ENCODE measurements at places on chromosomes 3 and 15.
A peak's percentile ranks its signal among the peaks of the same experiment; 100 is the strongest.

- DNase-seq, result no peak
Observed at GRCh38 chr3:114666623-114667022, 372.8 kb downstream of the TIGIT start.

DNA sequence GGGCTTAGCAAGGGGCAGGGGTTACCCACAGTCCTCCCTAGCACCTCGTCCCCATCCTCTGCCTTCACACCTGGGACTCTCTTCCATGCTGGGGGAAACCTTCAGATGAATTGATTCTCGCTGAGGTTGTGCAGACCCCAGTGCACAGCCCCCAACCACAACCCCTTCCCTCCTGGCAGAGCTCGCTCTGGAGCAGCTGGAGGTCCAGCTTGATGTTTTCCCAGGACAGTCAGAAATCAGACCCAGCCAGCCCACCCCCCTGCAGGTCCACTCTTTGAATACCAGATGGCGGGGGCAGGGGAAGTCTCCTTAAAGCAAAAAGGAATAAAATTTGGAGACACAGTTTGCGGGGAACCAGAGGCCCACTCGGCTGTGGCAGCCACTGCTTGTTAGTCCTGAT is 234.4 kb downstream of the XXYLT1 start:
- no peak for DNase-seq

- DNase-seq, result no peak
Observed at GRCh38 chr3:171113716-171114115, 87.2 kb upstream of the SLC2A2 start.

GRCh38 chr3:150447084-150447483 is 39.0 kb downstream of the TSC22D2 start:
- no peak for DNase-seq

GRCh38 chr3:104149154-104149553 is 1217.6 kb upstream of the ALCAM start:
- DNase-seq, result no peak

- DNase-seq, result peak; percentile 47
Observed at GRCh38 chr15:76239786-76240185, 71.5 kb downstream of the ETFA start.

- DNase-seq, result no peak
Observed at GRCh38 chr15:56094171-56094570, 100.8 kb upstream of the NEDD4 start.

GRCh38 chr3:196947136-196947859 is 5.0 kb upstream of the NCBP2 start:
- no peak for DNase-seq

DNA sequence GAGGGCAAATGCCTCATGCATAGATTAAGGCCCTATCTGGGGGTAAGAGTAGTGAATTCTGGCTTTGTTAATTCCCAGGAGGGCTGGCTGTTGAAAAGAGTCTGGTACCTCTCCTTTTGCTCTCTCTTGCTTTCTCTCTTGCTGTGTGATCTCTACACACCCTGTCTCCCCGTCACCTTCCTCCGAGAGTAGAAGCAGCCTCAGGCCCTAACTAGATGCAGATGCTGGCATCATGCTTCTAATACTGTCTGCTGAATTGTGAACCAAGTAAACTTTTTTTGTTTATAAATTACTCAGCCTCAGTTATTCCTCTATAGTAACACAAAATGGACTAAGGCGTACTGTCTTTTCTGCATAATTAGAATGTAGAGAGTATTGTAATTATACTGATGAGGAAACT is 908.1 kb downstream of the DIPK2A start:
- DNase-seq, result no peak

DNA sequence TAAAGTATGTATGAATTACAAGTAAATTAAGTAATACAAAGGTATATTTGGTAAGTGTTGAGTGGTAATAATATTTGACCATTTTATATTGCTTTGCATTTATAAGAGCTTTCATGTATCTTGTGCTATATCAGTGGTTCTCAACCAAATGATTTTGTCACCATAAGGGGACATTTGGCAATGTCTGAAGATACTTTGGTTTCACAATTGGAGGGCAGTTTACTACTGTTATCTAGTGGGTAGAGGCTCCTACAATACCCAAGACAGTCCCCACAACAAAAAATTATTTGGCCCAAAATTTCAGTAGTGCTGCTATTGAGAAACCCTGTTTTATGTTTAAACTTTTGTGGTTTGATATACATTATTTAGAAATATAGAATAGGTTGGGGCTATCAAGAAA is 14.6 kb downstream of the TRPC1 start:
- no peak for DNase-seq

- no peak for DNase-seq
Observed at GRCh38 chr3:158765518-158766205, 33.4 kb upstream of the RARRES1 start.

Data from NCI-H1105 (cell line).